Stimulated activated CD4-positive, alpha-beta T cell treated with anti-CD3 and anti-CD28 coated beads, Interleukin-1b, Interleukin-23, amount 100 ng/mL, for 4 hours (primary cell): ENCODE measurements at places on chromosomes 7 and 10.

DNA sequence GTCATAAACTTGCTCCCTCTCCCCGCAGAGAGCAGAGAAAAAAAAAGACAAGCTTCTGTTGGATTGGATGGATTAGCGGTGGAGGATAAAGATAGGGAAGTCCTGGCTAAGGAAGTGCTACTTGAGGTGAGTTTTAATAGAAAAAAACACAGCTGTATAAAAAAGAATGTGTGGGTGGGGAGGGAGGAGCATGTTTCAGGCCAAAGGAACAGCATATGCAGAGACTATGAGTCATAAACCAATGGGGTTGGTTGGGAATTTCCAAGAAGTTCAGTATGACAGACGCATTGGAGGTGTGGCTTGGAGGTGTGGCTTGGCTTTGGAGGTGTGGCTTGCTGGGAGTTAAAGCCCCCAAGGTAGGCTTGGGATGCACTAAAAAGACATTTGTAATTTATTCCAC, 103.0 kb upstream of the LSM8 start:
- peak; percentile 19 for DNase-seq

DNA sequence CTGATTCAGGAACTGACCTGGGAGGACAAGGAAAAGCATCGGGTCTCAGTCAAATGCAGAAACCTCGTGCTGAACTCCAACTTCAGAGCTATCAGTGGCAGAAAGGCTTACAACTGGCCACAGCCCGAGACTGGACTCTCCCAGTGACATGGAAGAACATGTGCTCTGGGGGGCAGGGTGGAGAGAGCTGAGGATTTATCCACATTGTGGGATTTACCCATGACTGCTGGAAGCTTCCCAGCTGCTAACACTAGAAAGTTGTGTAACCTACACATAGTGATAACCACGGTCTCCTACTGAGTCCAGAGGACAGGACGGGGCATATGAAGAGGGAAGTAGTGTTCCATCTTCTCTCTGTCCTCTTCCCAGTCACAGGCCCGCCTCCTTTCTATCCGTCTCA, 103.4 kb downstream of the ITIH5 start:
- no peak for DNase-seq

- no peak for DNase-seq
Measured at GRCh38 chr7:5491251-5492019, 67.8 kb upstream of the TNRC18 start.

GRCh38 chr10:113160641-113161040, 210.6 kb downstream of the TCF7L2 start:
- DNase-seq, result no peak

DNA sequence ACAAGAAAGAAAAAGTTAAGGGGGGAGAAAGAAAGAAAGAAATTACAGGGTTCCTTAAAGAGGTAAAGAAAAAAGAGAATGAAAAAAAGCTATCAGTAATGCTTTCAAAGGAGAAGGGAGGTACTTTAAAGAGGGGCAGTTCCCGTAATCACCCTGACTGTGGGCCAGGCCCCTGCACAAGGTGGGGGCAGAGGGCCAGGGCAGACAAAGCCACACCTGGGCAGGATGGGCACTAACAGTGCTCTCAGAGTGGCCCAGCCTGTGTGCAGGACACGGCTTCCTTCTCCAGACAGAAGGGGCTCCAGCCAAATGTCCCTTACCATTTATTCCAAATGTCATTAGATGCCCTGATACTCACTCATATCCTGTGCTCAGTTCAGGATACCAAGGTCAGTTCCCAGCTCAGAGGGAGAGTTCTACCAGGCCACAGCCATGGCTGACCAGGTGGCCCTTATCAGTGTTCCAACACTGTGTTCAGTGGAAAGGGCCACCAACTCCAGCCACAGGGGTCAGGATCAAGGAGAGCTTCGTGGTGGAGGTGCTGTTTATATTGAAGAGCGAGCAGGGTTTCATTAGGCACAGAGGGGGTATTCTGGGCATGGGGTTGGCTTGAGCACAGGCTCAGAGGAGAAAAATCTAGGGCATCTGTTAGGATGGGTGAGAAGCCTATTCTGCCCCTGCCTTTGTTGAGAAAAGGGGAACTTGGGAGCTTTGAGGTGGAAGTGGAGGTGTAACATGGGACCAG, 29.9 kb downstream of the DPCD start:
- DNase-seq, result no peak

DNA sequence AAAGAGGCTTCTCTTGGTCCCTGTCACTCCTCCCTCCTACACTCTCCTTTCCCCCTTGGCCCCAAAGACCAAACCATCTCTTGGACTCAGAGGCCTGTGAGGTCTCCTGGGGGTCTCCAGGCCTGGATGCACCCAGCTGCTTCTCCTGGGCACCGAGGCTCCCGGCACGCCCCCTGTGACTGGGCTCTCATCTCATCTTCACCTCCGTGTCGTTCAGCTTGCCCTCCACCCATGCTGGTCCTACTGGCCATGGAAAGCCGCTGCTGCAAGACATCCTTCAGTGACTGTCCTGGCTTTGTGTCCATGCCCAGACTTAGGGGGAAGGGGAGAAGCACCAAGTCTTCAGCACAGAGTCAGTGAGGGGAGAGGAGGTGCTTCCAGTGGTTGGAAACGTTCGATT, 141.4 kb upstream of the RET start:
- DNase-seq, result no peak
